ENCODE measurements at places on chromosomes 1 and 21. TPM values are rescaled to one million over a fixed set of nuclear protein-coding genes. Genes with fewer than 3 reads are reported as not detected.

CCDC27 gene
- not detected for total RNA-seq

NDC1 gene
- total RNA-seq, result 24.4 TPM

ZNF697 gene
- total RNA-seq, result 7.9 TPM

SPRR2B gene
- not detected for total RNA-seq

AMY1C gene
- total RNA-seq, result not detected

LRRC53 gene
- not detected for total RNA-seq

RBM11 gene
- total RNA-seq, result not detected

ARMH1 gene
- total RNA-seq, result 1.3 TPM

CHD5 gene
- 0.15 TPM for total RNA-seq

KRTAP22-1 gene
- not detected for total RNA-seq

SHISAL2A gene
- not detected for total RNA-seq

FBXO2 gene
- total RNA-seq, result 1.3 TPM

CCDC185 gene
- total RNA-seq, result 0.17 TPM

SORT1 gene
- 8.9 TPM for total RNA-seq

PCNT gene
- 39.7 TPM for total RNA-seq
